Globus pallidus (tissue), 1 donor: ENCODE measurements at places on chromosomes 2 and 18.

DNA sequence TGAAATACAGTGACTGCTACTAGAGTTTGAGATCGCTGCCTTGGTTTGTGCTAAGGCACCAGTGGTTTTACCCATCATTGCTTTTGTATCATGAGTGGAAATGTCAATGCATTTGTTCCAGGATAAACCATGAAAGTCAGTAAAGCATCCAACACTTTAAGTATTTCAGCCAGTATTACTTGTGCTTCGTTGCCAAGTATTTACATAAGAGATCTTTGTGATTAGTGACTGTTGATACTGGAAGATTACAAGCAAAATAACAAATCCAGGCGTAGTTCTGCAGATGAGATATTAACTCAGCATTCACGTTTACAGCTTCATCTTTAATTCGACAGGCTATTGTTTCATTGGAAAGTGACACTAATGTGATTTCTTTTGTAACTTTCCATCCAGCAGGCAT is 90.3 kb upstream of the B3GNT7 start:
- DNase-seq: no peak

GRCh38 chr2:239806758-239807434 is 218.2 kb downstream of the NDUFA10 start:
- no peak for DNase-seq

- no peak for DNase-seq
Measured at GRCh38 chr2:214628091-214628490, 181.4 kb downstream of the BARD1 start.

GRCh38 chr2:173903601-173904394 is 61.4 kb downstream of the SP3 start:
- no peak for DNase-seq

GRCh38 chr2:148813603-148814065 is 61.4 kb upstream of the KIF5C start:
- no peak for DNase-seq

DNA sequence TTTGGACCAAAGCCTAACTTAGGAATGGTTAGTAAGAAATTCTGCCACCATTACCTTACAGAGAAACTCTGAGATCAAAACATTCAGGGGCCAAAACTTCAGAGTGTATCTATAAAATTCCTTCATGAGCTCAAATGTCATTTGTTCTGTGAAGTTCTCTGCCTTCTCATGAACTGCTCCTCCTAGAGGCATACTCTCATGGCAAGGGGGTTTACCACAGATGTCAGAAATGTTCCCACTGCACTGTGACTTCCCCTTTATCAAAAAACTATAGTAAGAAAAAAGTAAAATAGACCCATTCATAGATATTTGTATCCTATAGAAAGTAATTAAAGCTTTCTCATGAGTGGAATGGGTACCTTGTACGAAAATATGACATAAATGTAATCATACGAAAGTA is 68.5 kb downstream of the USP40 start:
- no peak for DNase-seq

- no peak for DNase-seq
Measured at GRCh38 chr2:149656996-149657395, 69.4 kb upstream of the MMADHC start.

- no peak for DNase-seq
Measured at GRCh38 chr2:98804736-98805135, 73.8 kb upstream of the MGAT4A start.

- DNase-seq: no peak
Measured at GRCh38 chr2:158984604-158985135, 16.2 kb downstream of the TANC1 start.

DNA sequence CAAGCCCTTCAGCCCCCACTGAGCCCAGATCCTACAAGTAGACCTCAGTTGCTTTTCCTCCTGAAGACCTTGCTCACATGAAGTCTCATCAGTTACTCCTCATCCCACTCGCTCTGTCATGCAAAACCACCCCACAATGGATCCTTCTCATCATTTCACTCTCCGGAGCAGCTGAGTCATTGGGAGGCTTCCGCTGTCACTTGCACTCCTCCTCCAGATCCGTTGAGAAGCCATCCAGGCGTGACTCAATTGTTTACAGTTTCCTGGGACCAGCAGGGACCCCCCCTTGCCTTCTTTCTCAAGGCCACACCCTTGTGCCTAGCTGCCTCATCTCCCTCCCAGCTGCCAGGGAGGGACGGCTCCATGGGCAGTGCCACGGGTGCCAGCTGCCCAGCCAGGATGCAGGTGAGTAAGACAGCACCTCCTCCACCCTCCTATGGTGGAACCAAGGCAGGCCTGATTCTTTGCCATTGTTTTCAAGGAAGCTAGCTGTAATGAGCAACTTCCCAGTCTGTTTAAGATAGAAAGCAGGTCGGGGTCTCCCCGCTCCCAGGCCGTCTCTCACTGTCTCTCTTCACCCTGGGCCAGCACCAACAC is 16.3 kb downstream of the GPR55 start:
- no peak for DNase-seq

GRCh38 chr2:69567157-69567908 is 76.2 kb downstream of the AAK1 start:
- DNase-seq: no peak

DNA sequence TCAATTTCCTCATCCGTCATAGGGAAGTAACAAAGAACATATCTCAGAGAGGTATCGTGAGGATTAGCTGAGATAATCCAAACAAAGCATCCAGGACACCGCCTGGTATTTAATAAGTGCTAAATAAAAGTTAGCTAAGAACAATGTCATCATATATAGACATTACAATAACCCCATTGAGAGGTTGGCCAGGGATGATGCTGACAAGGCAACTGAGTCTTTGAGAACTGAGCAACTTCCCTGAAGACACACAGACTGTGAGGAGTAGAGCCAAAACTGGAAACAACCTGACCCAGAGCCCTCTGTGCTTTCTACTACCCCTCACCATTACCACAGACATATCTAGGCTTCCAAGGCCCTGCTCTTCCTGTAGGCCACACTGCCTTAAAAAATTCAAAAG is 1.6 kb upstream of the DCTN1 start:
- DNase-seq: no peak

- DNase-seq: no peak
Measured at GRCh38 chr2:198657512-198658121, 800.1 kb downstream of the SATB2 start.

DNA sequence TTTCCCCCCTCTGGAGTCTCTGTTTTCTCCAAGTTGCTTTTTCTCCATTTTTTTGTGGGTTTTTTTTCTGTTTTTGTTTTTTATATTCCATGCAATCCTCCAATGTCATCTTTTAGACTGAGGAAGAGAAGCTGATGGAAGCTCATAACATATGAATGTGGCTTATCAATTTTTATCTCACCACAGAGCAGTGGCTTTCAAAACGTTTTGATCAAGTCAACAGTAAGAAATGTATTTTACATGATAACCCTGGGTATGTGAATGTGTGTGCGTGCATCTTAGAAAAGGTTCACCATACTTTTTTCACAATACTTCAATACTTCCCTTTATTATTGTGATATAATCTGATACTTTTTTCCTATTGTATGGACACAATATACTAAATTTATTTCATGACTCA is 64.6 kb upstream of the CDCA7 start:
- DNase-seq: no peak

- DNase-seq: no peak
Measured at GRCh38 chr18:80009661-80010550, 21.5 kb upstream of the TXNL4A start.

DNA sequence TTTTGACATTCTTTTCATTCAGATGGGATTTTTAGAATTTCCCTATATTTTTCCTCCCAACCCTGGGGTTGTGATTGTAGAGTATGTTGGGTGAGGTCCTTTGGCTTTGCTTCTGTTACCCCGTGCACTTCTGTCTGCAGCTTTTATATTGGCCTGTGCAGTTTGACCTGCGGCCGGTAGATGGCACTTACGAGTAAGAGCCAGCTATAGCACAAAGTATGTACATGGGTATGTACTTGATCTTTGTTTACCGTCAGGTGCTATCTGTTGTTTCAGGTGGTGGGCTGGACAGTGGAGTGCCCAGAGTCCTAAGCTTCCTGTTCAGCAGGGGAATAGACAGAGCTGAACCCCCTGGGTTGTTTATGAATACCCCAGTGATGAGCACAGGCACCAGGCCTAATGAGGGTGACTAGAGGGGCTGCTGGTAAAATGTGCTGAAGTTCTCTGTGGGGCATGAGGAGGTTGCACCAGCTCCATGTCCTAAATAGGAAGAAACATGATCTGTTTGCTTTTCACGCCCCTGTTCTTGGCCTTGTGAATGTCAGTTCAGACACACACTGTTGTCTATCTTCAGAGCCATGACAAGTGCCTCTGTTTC is 58.9 kb upstream of the THUMPD2 start:
- DNase-seq: no peak

GRCh38 chr18:957829-958228 is 53.2 kb downstream of the ADCYAP1 start:
- DNase-seq: no peak

GRCh38 chr2:166133653-166134052 is 5.8 kb upstream of the SCN1A start:
- no peak for DNase-seq
